ENCODE measurements at places on chromosomes 5 and 9. TPM values are rescaled to one million over a fixed set of nuclear protein-coding genes. Genes with fewer than 3 reads are reported as not detected.

GRCh38 chr5:172973127-172973916, 10.2 kb upstream of the ATP6V0E1 start:
- no peak for DNase-seq

DNA sequence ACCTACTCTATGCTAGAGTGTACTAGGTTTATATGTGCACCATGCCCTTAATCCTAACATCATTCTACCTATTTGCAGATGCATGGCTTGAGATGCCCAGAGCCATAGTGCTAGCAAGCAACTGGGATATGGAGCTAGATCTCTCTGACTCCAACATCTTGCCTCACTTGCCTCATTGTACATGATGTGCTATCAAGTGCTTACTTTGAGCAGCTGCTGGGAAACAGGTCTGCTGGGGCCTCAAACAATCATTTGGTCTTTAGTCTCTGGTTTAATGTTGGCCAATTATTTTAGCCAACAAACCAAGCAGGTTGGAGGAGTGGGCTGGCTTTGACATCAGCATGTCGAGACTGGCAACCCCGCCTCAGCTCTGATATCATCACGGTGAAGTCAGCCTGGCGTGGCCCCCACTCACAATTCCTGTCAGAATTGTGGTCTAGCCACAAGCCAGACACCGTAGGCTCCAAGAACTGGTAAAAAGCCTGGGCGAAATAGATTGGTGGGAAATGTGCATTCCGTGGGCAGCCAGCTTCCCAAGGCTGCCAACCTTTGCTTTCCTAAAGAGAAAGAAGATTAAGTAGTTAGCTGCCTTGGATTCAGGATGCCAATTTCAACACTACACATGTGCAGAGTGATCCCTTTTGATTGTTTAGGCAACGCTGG, 21.1 kb upstream of the GAS1 start:
- DNase-seq: no peak

DNA sequence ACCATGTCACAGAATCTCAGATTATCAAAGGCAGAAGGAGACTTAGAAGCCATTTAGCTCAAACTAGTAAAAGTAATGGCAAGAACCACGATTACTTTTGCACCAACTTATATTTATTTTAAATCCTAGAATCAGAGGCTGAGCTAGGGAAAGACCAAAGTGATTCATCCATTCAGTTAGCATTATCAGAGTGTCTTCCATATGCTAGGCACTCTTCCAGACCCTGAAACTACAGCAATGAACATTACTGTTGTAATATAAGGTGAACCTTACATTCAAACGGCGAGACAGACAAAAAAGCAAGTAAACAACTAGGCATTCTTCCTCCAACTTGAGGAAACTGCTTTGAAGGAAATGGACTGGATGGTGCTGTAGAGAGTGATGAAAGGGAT, 7.9 kb downstream of the PDE6A start:
- no peak for DNase-seq

- DNase-seq: no peak
Measured at GRCh38 chr9:82369251-82369945, 380.8 kb downstream of the SPATA31D1 start.

DNA sequence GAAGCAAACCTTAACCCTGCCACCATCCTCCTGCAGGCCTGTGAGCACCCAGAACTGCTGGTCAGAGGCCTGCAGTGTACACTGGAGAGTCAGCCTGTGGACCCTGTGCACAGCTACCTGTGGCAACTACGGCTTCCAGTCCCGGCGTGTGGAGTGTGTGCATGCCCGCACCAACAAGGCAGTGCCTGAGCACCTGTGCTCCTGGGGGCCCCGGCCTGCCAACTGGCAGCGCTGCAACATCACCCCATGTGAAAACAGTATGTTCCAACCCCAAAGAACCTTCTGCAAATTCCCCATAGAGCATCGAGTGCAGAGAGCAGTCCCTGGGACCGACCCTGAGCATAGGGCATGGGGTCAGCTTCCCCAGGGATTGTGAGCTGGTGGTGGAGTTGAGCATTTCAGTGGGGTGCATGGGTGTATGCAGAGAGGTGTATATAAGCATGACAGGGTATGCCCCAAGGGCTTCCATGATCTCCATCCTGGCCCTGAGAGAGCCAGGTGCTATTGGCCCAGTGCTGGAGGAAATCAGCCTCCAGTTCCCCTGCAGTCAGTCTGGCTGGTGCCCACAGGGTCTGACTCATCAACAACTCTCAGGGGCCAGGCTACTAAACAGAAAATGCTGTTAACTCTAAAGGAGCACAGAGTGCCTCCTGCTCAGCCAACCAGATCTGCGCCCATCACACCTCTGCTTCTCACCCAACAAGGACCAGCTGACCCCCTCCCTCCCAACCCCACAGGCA, 126.2 kb downstream of the SAXO1 start:
- no peak for DNase-seq

- no peak for DNase-seq
Measured at GRCh38 chr5:27814983-27815382, 776.6 kb upstream of the CDH9 start.

DNA sequence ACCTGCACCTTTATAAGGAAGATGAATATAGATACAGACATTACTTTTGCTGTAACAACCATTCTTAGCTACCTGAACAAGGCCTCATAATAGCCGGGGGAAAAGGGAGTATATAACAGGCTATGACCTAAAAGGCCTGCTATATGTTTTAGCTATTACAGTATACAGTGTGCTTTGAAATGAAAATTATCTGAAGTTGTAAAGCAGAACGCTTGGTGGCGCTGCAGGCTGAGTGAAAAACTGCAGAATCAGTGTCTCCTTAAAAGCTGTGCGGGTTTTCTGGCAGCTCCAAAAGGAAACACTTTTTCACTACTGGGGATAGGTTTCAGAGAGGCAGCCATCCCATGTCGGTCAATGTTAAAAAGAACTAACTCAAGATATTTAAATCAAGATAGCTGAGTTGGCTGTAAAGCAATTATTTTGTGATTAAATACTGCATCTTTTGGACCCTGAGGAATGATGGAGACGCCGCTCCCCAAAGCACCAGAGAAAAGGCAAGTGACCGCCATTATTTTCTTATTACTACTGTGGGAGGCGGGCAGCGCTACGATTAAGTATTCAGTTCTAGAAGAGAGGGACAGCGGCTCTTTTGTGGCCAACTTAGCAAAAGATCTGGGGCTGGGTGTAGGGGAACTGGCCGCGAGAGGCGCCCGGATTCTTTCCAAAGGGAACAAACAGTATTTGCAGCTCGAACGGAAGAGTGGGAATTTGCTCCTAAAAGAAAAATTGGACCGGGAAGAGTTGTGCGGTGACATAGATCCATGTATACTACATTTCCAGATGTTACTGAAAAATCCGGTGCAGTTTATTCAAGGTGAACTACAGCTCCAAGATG, 5.9 kb downstream of the PCDHB6 start:
- DNase-seq: no peak

- DNase-seq: no peak
Measured at GRCh38 chr5:79961716-79962574, 29.1 kb downstream of the MTX3 start.

DNA sequence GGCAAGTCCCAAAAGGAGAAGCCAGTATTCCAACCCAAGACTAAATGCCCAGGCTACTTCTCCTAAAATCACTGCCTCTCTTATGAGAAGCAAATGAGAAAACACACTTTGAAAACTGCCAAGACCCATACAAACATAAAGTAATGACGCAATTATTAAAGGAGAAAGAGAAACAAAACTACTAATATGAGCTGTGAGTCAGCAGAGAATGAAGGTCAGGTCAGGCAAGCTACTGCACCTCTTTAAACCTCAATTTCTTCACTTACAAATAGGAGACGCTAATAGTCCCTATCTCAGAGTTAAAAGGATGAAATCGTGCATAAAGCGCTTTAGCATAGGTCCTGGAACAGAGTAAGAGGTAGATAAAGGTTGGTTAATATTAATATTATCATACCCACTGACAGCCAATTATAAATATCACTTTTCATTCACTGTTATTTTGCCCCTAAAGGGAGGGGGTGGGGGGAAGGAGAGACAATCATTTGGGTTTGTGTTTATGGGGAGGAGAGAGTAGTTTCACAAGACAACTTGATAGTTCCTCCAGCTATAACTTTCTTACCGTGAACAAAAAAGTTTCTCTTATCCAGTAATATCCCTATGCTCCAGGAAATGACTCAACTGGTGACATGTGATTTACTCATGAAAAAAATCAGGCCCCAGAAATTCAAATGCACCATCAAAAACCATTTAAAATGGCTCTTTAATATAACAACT, 3.6 kb downstream of the PSMB7 start:
- no peak for DNase-seq

DNA sequence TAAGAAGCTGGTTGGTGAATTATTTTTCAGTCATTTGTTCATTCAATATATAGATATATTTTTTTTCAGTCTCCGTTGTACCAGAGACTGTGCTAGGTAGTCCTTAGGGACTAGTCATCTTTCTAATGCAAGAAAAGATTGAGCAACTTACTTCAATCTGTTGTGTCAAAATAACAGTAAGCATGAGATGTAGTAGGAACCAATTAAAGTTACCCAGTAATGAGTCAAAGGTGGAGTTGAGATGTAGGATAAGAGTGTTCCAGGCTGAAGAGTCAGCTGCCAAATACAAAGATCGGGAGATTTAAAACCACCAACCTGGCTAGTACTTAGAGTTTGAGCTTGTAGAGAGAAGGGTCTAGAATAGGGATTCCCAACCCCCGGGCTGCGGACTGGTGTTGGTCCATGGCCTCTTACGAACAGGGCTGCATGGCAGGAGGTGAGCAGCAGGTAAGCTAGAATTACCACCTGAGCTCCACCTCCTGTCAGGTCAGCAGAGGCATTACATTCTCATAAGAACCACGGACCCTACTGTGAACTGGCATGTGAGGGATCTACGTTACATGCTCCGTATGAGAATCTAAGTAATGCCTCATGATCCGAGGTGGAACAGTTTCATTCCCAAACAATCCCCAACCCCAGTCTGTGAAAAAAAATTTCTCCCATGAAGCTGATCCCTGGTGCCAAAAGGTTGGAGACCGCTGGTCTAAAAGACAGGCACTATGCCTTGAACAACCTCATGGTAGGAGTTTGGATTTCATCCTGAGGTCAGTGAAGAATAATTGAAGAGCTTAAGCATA, 1241.5 kb upstream of the WWC1 start:
- no peak for DNase-seq

DNA sequence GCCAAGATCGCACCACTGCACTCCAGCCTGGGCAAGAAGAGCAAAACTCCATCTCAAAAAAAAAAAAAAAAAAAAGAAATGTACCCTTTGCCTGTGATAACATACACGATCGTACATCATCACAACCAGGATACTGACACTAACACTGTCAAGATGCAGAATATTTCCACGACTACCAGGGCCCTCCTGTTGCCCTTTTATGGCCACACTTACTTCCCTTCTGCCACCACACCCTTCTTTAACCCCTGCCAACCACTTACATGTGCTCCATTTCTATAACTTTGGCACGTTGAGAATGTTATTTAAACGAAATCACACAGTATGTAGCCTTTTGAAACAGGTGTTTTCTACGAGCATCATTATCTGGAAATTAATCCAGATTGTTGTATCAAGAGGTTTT, 69.0 kb upstream of the OTULINL start:
- no peak for DNase-seq

- DNase-seq: no peak
Measured at GRCh38 chr5:54537725-54538124, 20.2 kb downstream of the SNX18 start.

GRCh38 chr5:7902201-7902600, 33.3 kb downstream of the MTRR start:
- no peak for DNase-seq

DNA sequence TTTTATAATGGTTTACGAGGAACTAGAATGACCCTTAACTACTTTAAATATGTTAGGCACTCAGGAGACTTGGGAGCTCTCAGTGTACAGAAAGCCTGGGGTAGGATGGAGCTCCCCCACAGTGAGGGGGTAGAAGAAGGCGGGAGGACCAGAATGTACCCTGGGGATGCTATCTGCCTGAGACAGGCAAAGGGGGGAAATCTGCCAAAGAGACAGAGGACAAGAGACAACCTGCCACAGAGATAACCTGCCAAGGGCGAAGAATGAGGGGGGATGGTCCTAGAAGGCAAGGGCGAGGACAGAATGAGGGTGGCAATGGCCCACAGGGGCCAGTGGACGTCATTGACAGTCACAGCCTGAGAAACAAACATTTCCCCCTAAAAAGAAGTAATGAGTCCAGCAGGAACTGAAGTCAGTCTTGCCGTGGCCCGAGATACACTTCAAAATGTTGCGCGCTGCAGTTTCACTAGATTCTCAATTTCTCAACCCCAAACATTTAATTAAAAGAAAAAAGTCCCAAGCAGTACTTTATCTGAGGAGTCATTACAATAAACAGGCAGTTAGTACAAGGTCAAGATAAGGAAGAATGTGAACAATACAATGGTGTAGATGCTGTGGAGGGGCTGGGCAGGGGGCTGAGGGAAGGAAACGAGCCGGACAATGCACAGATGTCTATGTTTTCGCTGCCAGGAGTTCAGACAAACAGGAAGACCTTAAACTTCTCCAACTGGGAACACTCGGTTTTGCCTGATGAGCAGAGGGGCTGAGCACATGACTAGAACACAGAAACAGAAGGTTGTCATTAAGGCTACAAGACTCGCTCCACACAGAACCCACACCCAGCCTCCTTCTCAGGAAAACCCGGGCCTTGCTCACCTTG, 125.0 kb downstream of the LHFPL2 start:
- DNase-seq: no peak

GRCh38 chr9:78927099-78927940, 630.4 kb downstream of the PSAT1 start:
- no peak for DNase-seq

- DNase-seq: no peak
Measured at GRCh38 chr9:111868475-111868874, 28.1 kb upstream of the UGCG start.

DNA sequence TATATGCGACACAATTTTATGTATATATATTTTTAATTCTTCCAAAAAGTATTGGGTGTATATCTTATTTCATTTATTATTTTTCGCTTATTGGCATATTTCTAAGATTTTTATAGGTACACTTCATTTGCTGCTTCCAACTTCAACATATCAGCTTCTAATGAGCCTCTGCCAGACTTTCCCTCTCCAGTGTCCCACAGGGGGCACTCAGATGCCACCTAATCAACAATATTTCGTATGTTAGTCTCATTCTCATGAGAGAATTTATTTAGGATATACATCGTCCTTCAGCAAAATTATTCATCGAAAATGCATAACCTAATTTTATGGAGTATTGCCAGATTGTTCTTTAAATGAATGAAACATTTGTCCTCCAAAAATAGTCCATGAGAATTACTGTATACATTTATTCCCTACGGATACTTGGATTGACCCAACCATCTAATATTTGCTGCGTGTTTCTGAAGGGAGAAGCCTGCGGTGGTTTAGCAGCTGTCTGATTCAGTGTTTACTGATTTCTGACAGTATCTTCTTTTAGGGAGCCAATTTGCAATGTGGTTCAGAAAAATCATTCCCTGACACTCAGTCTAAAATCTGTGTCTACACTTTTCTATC, 100.6 kb upstream of the SELENOP start:
- DNase-seq: peak; percentile 51

Gene SLCO6A1
- 0.69 TPM for total RNA-seq

Gene ADGRD2
- total RNA-seq: not detected

Gene PCA3
- not detected for total RNA-seq

Gene SOX30
- 0.27 TPM for total RNA-seq

Gene SEMA4D
- 32.0 TPM for total RNA-seq

Gene FAM151B
- 1.2 TPM for total RNA-seq

Gene MYOZ3
- 0.10 TPM for total RNA-seq

Gene ANKRD55
- not detected for total RNA-seq
